ENCODE measurements at places on chromosomes 2 and 18. TPM values are rescaled to one million over a fixed set of nuclear protein-coding genes. Genes with fewer than 3 reads are reported as not detected.

Gene RPL31
- polyA plus RNA-seq, result 2,506 TPM

Gene YIPF4
- 15.4 TPM for polyA plus RNA-seq

Gene FBXO15
- 2.5 TPM for polyA plus RNA-seq

Gene DES
- 9.7 TPM for polyA plus RNA-seq

Gene TMX3
- polyA plus RNA-seq, result 6.0 TPM

Gene ASPRV1
- polyA plus RNA-seq, result 4.1 TPM

Gene LYG2
- polyA plus RNA-seq, result not detected

Gene LIPT1
- polyA plus RNA-seq, result 3.5 TPM

Gene TUBA4B
- polyA plus RNA-seq, result not detected

Gene SLC5A7
- polyA plus RNA-seq, result not detected

Gene TRIM43
- not detected for polyA plus RNA-seq

Gene ADRA2B
- polyA plus RNA-seq, result 0.48 TPM

Gene CLEC4F
- not detected for polyA plus RNA-seq

Gene UGT1A4
- polyA plus RNA-seq, result not detected

Gene NDUFB3
- 51.3 TPM for polyA plus RNA-seq

Gene SEMA4F
- 7.3 TPM for polyA plus RNA-seq

Gene ZNF236
- 3.8 TPM for polyA plus RNA-seq

Gene MAL
- polyA plus RNA-seq, result 206 TPM

Gene SS18
- polyA plus RNA-seq, result 24.4 TPM

Gene ERFE
- polyA plus RNA-seq, result 34.0 TPM

Gene GFPT1
- 11.6 TPM for polyA plus RNA-seq

Gene RUFY4
- not detected for polyA plus RNA-seq

Gene CYB5A
- 243 TPM for polyA plus RNA-seq

Gene UGT1A6
- not detected for polyA plus RNA-seq

Gene TUBB8B
- 0.80 TPM for polyA plus RNA-seq

Gene NEDD4L
- 38.5 TPM for polyA plus RNA-seq

Gene SERPINB13
- not detected for polyA plus RNA-seq

Gene CRIM1
- polyA plus RNA-seq, result 6.9 TPM

Gene FSIP2
- polyA plus RNA-seq, result not detected

Gene KIF1A
- 574 TPM for polyA plus RNA-seq

Gene HOXD3
- 1.2 TPM for polyA plus RNA-seq

Gene IL1B
- 0.53 TPM for polyA plus RNA-seq

Gene SIGLEC15
- polyA plus RNA-seq, result 6.3 TPM

Gene ZNF519
- 2.8 TPM for polyA plus RNA-seq

Gene AAMP
- 115 TPM for polyA plus RNA-seq

Gene IDH1
- polyA plus RNA-seq, result 34.7 TPM

Gene RSAD2
- polyA plus RNA-seq, result 2.4 TPM

Measured in brain (organoid and tissue), 16 donors.